ENCODE measurements at places on chromosomes 3 and 15. TPM values are rescaled to one million over a fixed set of nuclear protein-coding genes. Genes with fewer than 3 reads are reported as not detected.

- DNase-seq: no peak
Measured at GRCh38 chr15:25089577-25089976, 134.8 kb downstream of the SNRPN start.

DNA sequence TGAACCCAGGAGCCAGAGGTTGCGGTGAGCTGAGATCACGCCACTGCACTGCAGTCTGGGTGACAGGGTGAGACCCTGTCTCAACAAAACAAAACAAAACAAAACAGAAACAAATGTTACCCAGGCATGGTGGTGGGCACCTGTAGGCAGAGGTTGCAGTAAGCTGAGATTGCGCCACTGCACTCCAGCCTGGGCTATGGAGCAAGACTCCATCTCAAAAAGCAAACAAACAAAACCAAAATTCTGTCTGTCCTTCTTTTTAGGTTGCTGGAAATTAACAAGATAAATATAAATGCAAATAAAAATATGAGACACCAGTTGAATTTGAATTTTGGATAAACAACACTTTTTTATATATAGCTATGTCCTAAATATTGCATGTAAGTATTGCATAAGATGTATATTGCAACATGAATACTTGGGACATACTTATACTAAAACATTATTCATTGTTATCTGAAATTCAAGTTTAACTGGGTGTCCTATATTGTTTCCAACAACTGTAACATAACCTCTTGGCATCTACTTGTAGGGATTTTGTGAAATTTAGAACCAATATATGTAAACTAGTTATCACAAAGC lies 4.7 kb upstream of the CEP97 start:
- no peak for DNase-seq

DNA sequence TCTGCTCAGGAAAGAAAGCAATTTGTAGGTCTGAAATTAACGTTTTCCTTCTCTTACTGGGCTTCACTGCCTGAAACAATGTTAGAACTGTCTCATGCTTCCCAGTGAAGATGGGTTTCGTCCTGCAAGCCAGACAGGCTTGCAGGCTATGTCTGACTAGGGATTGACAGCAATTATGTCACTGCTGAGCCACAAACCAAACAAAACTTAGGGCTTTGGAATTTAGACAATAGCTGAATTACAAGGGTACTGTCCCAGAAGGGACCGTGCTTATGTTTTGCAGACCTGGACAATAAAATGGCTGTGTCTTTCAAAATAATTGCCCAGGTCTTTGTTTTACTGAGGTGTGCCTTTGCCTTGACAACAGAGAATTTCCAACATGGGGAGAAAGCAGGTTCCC lies 46.3 kb upstream of the CCDC80 start:
- no peak for DNase-seq

DNA sequence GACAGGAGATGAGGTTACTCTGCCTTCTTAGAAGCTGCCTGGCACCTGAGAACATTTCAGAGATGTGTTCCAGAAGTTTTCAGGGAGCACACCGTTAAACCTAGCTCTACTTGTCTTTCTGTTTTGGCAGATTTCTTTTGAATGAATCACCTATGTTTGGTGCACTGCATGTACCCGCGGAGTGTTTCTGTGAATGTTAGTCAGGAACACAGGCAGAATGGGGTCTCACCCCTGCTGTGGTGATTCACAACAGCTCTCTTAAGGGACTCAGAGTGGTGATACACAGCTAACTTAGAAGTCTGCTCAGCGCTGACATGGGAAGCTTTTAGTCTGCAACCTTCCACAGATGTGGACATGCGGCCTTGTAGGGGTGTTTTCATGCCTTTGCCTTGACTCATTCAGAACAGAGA lies 24.0 kb downstream of the TSEN2 start:
- no peak for DNase-seq

DNA sequence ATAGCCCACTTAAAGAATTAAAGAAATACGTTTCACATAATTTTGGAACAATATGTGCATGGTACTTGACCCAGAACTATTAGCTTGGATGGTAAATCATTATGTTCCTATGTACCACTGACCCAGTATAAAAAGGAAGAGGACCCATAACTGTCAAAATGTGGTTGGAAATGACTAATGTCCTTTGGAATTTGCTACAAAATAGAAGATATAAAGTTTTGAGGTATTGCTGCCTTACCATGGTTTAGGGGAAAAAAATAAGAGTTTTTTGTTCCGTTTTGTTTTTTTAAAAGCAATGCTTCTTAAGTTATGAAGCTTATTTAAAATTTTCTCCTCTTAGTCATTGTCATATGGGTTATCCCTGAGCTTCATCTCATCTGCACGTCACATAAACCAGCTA lies 15.8 kb upstream of the TFDP2 start:
- DNase-seq: no peak

DNA sequence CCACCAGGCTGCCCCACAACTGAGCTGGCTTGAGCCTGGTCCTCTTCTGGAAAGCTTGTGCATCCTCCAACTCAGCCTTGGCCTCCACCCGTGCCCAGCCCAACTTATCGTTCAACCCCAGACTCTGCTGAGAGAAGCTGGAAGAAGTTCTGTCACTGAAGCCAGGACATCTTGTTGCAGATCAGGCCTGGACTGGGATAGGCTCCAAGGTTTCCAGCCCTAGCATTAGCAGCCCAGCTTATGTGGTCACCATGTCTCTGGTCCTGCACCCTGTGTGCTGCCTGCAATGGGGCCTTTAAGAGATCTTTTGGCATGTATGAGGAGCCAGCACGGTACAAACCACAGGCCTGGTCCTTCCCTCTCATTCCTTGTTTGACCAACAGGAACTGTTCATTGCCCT lies 15.2 kb upstream of the CAMP start:
- no peak for DNase-seq

DNA sequence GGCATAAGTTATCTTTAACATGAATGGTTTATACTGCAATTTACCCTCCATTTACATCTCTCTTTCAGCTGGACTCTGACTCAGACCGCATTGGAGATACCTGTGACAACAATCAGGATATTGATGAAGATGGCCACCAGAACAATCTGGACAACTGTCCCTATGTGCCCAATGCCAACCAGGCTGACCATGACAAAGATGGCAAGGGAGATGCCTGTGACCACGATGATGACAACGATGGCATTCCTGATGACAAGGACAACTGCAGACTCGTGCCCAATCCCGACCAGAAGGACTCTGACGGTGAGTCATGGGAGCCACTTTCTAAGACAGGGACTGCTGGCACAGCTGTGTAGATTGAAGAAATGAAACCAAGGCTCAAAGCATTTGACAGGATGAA lies 11.6 kb downstream of the THBS1 start:
- DNase-seq: no peak

SIDT1 gene
- polyA plus RNA-seq: 3.8 TPM

DNA sequence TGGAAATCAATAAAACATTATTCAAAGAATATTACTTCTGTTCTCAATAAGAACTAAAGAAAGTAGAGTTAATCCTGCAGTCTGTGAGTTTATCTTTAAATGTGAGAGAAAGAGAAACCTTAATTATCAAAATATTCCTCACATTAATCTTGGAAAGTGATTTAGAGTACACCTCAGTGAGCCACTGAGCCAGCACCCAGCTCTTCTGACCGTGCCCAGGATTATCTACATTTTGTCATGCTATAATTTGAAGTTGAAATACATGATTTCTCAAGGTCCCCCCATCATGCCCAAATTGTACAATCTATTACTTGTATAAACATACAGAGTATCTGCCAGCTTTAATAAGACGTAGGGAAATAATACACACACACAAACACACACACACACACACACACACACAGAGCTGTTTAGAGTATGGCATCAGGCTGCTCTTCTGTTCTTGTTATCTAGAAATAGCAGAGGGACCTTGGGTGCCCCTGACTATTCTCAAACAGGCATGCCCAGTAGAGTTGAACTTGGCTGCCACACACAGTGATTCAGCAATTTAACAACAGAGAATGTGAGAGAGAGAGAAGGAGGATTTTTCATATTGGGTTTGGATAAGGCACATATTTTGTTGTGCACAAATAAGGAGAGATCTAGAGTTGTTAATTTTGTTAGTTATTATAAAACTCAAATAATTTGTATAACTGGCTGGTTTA lies 74.4 kb downstream of the P2RY1 start:
- no peak for DNase-seq

DNA sequence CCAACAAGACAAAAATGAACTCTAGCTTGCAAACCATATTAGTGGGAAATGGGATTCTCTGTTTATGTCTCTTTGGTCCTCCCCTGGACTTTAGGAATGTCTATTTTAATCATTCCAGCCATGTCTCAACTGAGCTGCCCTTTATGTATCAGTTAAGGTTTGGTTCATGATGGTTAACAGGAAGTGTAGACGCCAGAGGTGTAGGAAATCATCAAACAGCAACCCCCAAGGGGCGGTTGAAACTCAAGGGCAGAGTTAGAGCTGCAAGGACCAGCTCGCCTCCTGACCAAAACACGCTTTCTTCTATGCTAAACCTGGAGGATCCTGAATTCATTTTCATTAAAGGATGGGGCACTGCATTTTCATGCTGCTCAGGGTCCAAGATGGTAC lies 53.7 kb upstream of the HEG1 start:
- no peak for DNase-seq

GRCh38 chr3:49805367-49805782 lies 2.3 kb downstream of the INKA1 start:
- no peak for DNase-seq

- no peak for DNase-seq
Measured at GRCh38 chr15:93052090-93052879, 36.7 kb downstream of the RGMA start.

DNA sequence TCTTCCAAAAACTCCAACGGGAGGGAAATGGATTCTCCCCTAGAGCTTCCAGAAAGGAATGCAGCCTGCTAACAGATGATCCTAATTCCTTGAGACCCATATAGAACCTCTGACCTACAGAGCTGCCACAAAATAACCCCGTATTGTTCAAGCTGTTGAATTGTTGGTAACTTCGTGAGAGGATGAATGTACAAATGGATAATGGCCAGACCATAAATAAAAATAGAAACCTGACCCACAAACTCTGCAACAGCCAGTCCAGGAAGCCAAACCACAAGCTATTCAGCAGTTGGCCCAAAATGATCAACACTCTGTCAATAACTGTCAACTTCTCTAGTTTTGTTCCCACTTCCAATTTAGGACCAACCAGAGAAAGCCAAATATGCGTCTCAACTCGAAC lies 414.0 kb upstream of the ZNF717 start:
- DNase-seq: no peak

STRIT1 gene
- polyA plus RNA-seq: 1.8 TPM

GRCh38 chr3:170714122-170714521 lies 128.2 kb upstream of the SLC7A14 start:
- no peak for DNase-seq

DNA sequence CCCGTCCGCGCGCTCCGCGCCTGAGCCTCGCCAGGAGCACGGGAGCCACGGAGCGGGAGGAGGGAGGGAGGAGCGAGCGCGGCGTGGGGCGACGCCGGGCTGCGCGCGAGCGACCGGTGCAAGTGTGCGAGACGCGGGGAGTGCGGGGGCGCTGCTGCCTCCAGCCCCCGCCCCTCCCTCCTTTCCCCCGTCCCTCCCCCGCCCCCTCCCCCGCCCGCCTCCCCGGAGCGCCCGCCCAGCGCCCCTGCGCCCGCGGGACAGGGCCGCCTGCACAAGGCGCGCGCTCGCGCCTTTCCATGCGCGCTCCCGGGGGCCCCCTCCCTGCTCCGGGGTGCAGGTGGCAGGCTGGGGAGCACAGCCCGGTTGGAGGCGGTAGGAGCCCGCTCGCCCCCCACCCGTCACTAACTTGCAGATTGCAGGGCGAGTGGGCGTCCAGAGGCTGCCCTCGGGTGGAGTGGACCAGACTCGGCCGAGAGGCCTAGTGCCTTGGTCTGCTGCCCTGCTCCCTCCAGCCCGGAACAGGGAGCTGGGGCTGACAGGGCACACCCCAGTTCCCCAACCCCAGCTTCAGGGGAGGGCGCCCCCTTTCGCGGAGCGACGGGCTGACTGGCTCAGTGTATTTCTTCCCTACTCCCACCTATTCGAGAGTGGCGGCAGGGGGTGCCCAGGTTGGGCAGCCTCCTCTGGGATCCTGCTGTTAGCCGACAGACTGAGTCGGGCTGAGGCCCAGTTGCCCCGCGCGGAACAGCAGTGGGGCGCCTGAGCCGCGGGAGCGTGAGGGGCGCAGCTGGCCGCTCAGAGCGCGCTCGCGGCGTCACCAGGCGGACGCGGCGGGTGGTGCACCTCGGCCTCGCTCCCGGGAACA lies at the start of gene WNT7A:
Gene WNT7A (minus strand): TSS at position 126 of the 865 bp plus-strand sequence. CDS start 255 bp downstream, outside the sequence.
- DNase-seq: no peak

GRCh38 chr3:179715582-179715981 lies 62.7 kb downstream of the USP13 start:
- DNase-seq: no peak

- no peak for DNase-seq
Measured at GRCh38 chr3:5295191-5295690, 107.7 kb downstream of the EDEM1 start.

DNA sequence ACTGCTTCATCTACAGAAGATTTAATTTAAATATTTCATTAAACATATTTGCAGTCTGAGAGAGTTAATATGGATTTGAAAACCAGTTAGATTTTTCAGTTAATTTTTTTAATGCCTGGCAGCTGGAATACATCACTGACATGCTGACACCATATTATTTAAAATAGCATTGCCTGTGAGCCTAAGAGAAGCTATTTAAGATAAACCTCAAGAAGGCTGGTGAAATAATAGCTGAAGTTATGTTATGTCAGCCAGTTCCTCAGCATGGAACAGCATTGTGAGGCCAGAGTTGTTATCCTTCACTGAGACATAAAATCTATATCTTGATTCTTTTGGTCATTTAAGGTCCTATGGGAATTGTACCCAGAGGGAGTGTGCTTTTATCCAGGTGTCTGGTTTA lies 705.2 kb downstream of the NAALADL2 start:
- no peak for DNase-seq

- no peak for DNase-seq
Measured at GRCh38 chr3:186366206-186366605, 4.2 kb upstream of the DGKG start.

GOLGA6A gene
- not detected for polyA plus RNA-seq

- no peak for DNase-seq
Measured at GRCh38 chr3:112815981-112816380, 30.7 kb downstream of the CD200R1L start.

ENTPD3 gene
- polyA plus RNA-seq: 2.6 TPM

DNA sequence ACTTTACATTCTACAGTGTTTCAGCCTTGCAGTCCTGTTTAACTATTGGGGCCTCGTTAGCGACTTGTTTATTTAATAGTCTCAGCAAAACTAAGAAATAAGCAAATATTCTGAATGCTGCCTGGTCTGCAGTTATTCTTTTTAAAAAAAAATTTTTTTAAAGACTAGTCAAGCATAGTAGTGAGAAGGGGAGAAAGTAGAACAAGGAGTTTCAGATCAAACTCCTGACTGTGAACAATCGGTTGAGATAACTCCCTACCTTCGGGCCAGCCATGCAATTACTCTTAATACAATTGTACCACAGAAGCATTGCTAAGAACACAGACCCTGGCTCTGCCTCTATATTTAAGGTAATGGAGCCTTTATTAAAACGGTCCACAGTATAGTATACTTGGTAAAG lies 5.8 kb upstream of the DUT start:
- no peak for DNase-seq

- no peak for DNase-seq
Measured at GRCh38 chr3:144652573-144652972, 681.0 kb downstream of the DIPK2A start.

PLIN1 gene
- polyA plus RNA-seq: 1.00 TPM

ZKSCAN7 gene
- 16.8 TPM for polyA plus RNA-seq

Data from right renal pelvis (tissue), 4 donors.